RKO (cell line): ENCODE measurements at places on chromosomes 5 and 9.
A peak's percentile ranks its signal among the peaks of the same experiment; 100 is the strongest.

DNA sequence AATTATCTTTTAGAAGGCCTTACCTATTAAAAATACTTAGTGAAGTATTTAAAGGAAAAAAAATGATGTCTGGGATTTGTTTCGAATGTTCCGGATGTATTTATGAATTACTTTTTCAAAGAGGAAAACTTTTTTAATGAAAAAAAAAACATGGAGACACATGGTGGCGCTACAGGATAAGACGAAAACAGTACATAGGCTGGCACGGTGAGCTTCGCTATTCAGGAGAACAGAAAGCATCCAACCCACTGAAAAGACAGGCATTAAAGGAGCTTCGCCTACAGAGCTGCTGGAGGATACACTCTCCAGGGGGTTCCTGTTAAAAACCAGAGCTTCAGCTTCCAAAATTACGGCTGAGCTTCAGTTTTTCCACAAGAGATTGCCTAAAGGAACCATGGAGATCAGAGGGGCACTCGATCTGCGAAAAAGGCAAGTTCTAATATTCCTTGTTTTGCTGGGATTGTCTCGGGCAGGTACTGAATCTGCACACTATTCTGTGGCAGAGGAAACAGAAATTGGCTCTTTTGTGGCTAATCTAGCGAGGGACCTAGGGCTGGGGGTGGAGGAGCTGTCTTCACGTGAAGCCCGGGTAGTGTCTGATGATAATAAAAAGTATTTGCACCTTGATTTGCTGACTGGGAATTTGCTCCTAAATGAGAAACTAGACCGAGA is at the start of gene PCDHB14:
Gene PCDHB14, plus strand, starts transcription at position 232 of the 672 bp plus-strand sequence. Its CDS starts 163 bp downstream, at position 395.
- DNase-seq, result no peak

GRCh38 chr9:133340916-133341315 is 4.9 kb upstream of the SURF6 start:
- no peak for DNase-seq

DNA sequence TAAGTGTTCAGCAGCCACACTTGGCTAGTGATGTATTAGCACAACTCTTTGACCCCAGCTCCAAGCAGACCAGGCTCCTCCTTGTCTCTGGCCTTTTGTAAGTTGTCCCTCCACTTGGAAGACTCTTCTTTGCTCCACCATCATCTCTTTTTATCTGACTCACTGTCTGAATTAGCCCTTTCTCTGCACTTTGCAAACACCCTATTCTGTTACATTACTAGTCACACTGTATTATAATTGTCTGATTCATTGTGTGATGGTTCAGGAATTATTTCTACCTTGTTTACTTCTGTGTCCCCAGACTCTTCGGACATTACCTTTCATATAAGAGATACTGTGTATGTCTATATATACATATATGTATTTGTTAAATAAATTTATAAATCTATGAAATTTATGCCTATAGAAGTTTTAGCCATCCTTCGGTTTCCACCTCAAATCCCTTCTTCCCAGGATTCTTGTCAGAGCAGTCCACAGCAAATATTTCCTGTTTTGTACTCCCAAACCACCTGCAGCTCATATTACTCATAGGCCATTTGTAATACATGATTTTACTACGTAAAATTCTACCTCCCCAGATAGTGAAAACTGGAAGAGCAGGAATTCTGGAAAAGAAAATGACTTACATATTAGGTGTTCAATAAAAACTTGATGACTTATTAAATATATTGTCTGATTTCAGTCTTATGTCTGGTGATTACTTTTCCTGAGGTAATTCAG is 69.0 kb downstream of the MTAP start:
- peak; percentile 45 for DNase-seq

- DNase-seq, result no peak
Observed at GRCh38 chr5:74504463-74504862, 136.1 kb downstream of the ENC1 start.
